Stimulated activated CD8-positive, alpha-beta memory T cell treated with anti-CD3 and anti-CD28 coated beads, Interleukin-2, amount 100 ng/mL, for 1 hour (primary cell): ENCODE measurements at places on chromosomes 12 and 14.

- no peak for DNase-seq
Measured at GRCh38 chr12:53289891-53290290, 5.5 kb upstream of the PFDN5 start.

DNA sequence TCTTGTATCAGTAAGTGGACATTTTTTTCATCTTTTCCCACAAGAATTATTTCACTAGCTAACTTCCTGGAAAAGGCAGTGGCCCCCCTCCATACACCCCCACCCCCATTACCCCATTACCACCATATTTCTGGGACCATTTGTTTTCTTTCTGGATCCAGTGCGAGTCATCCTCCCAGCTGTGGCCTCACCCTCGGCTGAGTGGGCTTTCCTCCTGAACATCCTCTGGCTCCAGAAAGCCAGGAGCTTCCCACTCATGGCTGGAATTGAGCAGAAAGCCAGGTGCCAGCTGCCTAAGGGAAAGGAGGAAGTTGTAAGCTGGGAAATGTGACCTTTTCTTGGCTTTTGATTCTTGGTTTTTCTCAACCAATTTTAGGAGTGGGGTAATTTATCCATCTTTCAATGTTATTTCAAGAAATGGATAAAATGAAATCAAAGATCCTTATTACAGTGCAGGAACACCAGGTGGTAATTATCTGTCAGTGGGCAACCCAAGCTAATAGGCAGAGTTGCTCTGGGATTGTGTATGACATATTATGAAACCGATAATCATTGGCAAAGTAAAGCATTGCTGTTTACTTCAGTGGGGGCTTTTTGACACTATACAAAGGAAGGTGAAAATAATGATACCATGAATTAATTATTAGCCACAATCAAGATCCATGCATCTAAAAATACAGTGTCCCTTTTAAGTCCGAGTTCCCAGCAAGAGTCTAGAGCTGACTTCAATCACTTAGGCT lies 124.6 kb downstream of the KICS2 start:
- DNase-seq: no peak

DNA sequence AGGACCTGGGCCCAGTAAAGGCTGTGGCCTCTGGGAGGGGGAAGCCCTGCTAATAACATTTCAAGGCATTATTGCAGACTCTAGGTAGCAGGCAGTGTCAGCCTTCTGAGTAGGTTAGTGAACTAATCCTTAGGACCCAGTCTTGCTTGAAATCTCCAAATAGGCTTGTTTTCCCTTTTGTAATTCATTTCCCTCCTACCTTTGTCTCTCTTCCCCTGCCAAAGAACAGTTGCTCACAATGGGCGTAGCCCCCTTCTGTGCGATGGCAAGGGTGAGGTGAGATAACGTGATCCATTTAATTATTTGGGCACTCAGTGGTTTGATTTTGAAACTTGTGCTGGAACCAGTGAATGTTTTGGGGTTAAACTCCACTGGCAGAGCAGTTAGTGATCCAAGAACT lies 10.9 kb downstream of the PELI2 start:
- DNase-seq: no peak

- DNase-seq: no peak
Measured at GRCh38 chr14:90296641-90297040, 35.1 kb downstream of the NRDE2 start.

DNA sequence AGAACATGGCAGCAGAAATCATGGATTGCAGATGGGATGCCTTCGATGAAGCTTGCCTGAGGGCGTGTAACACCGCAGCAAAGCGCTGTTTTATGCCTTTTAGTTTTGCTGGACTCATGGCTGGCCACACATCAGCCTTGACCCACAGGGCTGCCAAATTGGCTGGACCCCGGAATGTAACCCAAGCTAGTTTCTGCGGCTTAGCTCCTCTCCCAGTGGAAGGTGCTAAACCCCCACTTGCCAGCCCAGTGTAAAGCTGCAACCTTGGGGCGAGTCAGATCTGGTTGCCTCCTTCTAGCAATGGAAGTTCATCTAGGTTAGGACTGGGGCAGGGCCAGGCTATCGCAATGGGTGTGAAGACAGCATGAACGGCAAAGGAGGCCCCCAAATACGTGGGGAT lies 38.3 kb downstream of the MEG3 start:
- no peak for DNase-seq

GRCh38 chr12:113333877-113334785 lies 778 bp downstream of the SLC8B1 start:
- no peak for DNase-seq

DNA sequence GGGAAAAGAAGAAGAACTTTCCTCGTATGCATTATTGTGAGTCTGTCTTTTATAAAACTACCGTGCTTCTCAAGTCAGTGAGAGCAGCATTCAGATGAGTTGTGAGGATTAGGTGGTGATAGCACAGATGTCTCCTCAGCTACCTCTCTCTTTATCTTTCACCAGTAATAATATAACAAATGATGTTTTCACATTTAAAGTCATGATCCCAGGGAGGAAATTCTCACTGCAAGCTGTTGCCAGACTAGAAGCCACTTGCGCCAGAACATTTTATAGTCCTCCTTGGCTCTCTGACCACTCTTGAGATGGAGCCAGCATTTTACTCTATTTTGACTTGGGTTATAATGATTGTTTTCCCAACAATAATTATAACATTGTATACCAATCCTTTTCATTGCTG lies 443.1 kb downstream of the AEBP2 start:
- DNase-seq: no peak

- DNase-seq: no peak
Measured at GRCh38 chr14:105493921-105494605, 3.0 kb downstream of the TEDC1 start.

DNA sequence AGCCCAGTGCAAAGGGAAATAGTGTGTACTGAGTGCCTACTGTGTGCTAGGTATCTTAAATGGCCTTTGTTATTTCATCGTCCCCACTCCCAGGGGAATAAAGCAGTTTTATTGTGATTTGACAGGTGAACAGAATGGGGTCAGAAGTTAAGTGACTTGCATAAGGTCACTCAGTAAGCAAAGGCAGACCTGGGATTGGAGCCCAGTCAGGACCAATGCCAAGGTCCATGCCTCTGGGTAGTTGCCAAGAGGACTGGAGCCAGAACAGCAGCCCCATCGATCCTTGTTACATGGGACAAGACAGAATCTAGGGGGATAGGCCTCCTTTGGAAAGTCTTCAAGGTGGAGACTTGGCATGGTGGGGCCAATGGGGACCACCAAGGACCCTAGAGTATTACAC lies 227.4 kb upstream of the PWP1 start:
- no peak for DNase-seq

DNA sequence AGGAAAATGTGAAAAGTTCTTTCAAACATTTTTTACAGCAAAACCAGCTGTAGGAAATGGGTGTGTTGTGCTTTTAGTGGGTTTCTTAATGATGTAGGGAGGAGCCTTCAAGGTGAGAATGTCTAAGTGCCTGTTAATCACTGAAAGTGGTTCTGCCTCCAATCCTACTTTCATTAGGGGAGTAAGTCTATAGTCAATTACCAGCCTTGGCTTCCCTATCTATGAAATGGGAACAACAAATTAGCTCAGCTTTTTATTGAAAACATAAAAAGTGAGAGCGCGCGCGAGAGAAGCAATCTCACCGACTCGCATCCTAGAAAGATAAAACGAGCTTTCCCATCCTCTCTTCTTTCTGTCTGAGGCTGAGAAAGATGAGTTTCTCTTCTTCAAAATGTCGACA lies 140.0 kb upstream of the LHX5 start:
- no peak for DNase-seq

DNA sequence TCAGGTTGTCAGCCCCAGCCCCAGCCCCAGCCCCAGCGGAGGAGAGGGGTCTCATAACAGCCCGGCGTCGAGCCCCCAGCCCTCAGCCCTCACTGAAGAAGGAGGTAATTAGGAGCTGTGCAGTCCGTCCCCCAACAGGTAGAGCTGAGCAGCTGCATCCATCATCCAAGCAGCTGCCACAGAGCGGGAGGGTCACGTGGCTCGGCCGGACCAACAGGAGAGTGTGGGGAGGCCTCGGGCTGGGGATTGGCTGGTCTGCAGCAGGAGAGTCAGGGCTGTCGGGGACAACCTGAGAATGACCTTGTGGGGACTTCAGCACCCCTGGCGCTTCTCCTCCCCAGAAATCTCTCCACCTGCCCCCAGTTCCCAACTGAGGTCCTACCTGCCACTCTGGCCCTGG lies 29.6 kb downstream of the SMUG1 start:
- no peak for DNase-seq

- no peak for DNase-seq
Measured at GRCh38 chr14:65382586-65382985, 29.9 kb upstream of the FUT8 start.

GRCh38 chr12:50351120-50352043 lies 45.0 kb downstream of the FAM186A start:
- DNase-seq: no peak

DNA sequence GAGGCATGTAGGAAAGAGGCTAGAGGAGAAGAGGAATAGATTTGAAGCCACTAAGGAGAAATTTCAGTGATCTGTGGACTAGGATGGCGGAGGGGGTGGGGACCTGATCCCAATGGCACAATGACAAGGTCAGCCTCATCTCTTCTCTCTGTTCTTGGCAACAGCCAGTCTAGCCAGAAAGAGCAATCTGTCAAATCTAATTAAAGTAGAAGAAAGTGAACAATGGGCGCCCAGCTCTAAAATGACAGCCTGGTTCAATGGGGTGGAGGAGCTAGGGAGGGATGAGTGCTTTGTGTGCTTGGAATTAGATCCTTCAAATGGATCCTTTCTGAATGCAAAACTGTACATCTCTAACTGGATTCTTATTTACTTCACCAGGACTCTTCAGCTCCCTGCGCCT lies 37.2 kb upstream of the TUBA1C start:
- no peak for DNase-seq

DNA sequence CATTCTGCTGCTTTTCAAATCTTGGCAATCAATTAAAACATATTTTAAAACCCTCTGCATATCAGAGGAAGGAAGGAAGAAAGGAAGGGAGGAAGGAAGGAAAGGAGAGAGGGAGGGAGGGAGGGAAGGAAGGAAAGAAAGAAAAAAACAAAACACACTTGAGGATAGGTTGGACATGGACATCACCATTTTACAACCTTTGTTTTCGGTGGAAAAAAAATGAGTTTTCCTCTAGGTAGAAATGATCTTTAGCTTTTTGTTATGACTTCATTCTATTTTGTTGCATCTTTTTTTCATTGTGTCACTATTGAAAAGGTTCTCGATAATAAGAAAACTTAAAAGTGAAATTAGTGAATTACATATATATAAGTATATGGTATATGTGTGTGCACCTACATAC lies 522.9 kb downstream of the NOVA1 start:
- no peak for DNase-seq

- no peak for DNase-seq
Measured at GRCh38 chr14:103311171-103311997, 22.7 kb upstream of the EIF5 start.

DNA sequence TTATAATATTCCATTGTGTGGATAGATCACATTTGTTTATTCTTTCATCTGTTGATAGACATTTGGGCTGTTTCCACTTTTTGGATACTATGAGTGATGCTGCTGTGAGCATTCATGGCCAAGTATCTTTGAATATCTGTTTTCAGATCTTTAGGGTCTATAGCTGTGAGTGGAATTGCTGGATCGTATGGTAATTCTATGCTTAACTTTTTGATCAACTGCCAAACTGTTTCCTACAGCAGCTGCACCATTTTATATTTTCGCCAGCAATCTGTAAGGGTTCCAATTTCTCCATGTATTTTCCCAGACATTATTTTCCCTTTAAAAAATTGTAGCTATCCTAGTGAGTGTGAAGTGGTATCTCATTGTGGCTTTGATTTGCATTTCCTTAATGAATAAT lies 238.1 kb downstream of the AACS start:
- DNase-seq: no peak
